ENCODE measurements at places on chromosomes 1 and 21.

DNA sequence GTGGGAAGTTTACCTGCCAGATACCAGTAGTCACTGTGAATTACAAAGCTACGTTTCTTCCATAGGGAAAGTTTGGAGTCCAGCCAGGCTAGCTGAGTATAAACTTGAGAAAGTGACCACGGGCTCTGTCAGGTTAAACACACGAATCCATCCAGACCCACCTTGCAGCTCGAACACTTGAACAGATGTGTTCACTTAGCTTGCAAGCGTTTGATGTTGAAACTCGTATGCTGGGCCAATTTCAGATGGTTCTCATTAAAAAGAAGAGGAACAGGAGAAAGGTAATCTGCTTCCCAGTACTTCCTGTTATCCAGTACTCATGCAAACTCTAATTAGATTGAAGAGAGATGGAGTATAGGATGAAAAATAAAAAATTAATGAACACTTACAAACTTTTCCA, 636.4 kb downstream of the SMYD3 start:
- H3K27ac ChIP-seq = no peak overlapping the region
- DNase-seq = no peak
- no peak overlapping the region for H3K4me3 ChIP-seq
- no peaks in the 10 kb centered on the region for H3K36me3 ChIP-seq
- no peaks in the 10 kb centered on the region for H3K27me3 ChIP-seq

DNA sequence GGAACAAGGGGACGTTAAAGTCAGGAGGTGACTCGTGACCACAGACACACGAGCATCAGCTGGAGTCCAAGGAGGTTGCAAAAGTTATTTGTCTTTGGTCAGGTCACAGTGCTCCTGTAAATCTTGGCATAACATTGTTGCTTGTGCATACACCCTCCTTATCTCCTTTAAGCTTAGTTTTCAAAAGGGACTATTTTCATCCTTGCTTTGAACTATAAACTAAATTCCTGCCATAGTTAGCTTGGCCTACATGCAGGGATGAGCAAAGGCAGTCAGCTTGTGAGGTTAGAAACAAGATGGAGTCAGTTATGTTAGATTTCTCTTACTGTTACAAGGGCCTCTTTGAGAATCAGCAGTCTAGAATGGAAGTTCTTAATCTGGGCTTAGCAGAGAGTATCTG, 28.0 kb upstream of the FASLG start:
- no peak for DNase-seq
- no peak overlapping the region for H3K27ac ChIP-seq
- no peaks in the 10 kb centered on the region for H3K36me3 ChIP-seq
- peaks cover 7% of the 10 kb centered on the region for H3K27me3 ChIP-seq

- no peak overlapping the region for H3K4me3 ChIP-seq
- peaks cover 26% of the 10 kb centered on the region for H3K27me3 ChIP-seq
- H3K4me1 ChIP-seq = no peaks in the 10 kb centered on the region
- no peak for DNase-seq
- H3K27ac ChIP-seq = no peak overlapping the region
Measured at GRCh38 chr21:38869196-38869595, 63.5 kb downstream of the ETS2 start.

GRCh38 chr1:235181561-235182245, 20.7 kb upstream of the RBM34 start:
- peak overlapping the region; percentile 13 for H3K27ac ChIP-seq
- H3K4me3 ChIP-seq = no peak overlapping the region
- H3K4me1 ChIP-seq = peaks cover 18% of the 10 kb centered on the region
- peak; percentile 28 for DNase-seq
- peaks cover 31% of the 10 kb centered on the region for H3K36me3 ChIP-seq

- no peaks in the 10 kb centered on the region for H3K4me1 ChIP-seq
- no peak for DNase-seq
- no peak overlapping the region for H3K27ac ChIP-seq
- H3K36me3 ChIP-seq = no peaks in the 10 kb centered on the region
- H3K4me3 ChIP-seq = no peak overlapping the region
Measured at GRCh38 chr1:38546636-38547035, 312.9 kb downstream of the RRAGC start.

GRCh38 chr1:184658055-184658454, 96.6 kb downstream of the EDEM3 start:
- H3K36me3 ChIP-seq = no peaks in the 10 kb centered on the region
- H3K4me1 ChIP-seq = no peaks in the 10 kb centered on the region
- no peak overlapping the region for H3K4me3 ChIP-seq
- H3K27me3 ChIP-seq = no peaks in the 10 kb centered on the region

GRCh38 chr1:11682287-11682771, 1.4 kb upstream of the MAD2L2 start:
- no peak overlapping the region for H3K27ac ChIP-seq
- peak overlapping the region; percentile 13 for H3K4me3 ChIP-seq
- peaks cover 2% of the 10 kb centered on the region for H3K27me3 ChIP-seq
- H3K36me3 ChIP-seq = no peaks in the 10 kb centered on the region
- peaks cover 11% of the 10 kb centered on the region for H3K4me1 ChIP-seq

GRCh38 chr21:36079010-36079649, 9.3 kb downstream of the CBR1 start:
- H3K4me3 ChIP-seq = peak overlapping the region; percentile 64
- peaks cover 31% of the 10 kb centered on the region for H3K4me1 ChIP-seq
- H3K27ac ChIP-seq = peak overlapping the region; percentile 91
- no peaks in the 10 kb centered on the region for H3K27me3 ChIP-seq

DNA sequence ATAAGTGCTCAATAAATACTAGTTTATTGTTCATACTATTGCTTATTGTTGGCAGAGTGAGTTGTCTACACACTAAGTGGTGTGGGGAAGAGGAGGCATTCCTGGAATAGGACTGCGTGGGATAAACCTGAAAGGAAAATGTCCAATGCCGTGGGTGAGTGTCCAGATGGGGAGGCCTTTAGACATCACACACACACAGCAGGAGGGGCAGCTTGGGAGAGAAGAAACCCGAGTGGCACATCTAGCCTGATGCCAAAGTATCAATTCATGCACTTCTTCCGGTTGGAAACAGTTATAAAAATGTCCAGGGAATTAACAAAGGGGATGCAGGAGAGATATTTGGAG, 27.3 kb downstream of the CCN1 start:
- H3K4me1 ChIP-seq = no peaks in the 10 kb centered on the region
- H3K27ac ChIP-seq = no peak overlapping the region
- no peak for DNase-seq
- H3K36me3 ChIP-seq = no peaks in the 10 kb centered on the region
- H3K27me3 ChIP-seq = no peaks in the 10 kb centered on the region

DNA sequence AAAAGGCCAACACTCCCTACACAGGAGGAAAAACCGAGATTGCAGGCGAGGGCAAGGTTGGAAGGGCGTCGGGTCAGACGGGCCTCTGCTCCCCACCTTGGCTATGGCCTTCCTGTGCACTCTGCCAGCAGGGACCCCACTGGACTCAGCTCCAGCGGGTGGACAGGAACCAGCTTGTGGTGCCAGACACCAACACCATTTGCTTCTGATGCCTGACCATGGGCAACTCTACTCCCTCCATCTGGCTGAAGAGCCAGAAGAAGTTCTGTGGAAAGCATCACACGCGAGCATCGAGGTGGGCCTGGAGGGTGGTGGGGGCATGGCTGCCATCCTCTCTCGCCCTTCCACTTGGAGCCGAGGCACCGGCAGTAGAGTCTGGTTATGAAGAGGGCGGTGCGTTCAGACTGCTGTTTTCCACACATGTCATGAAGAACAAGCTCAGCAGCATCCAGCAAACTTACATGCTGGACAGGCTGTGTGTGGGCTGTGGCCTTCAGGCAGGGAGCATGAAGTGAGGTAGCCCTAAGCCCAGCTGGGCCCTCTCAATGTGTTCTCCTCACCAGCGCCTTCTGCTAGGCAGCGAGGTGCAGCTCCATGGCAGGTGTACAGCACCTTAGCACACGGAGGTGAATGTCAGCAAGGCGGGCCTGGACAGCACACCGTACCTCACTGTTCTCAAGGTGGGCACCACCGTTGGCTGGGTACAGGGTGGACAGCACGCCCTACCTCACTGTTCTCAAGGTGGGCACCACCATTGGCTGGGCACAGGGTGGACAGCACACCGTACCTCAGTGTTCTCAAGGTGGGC, 15.6 kb upstream of the ZNF669 start:
- H3K4me1 ChIP-seq = no peaks in the 10 kb centered on the region
- no peak for DNase-seq
- no peaks in the 10 kb centered on the region for H3K36me3 ChIP-seq
- peaks cover 4% of the 10 kb centered on the region for H3K27me3 ChIP-seq
- no peak overlapping the region for H3K27ac ChIP-seq
- H3K4me3 ChIP-seq = no peak overlapping the region

GRCh38 chr21:39175154-39175553, 8.1 kb downstream of the PSMG1 start:
- H3K27ac ChIP-seq = no peak overlapping the region
- DNase-seq = no peak
- peaks cover 19% of the 10 kb centered on the region for H3K4me1 ChIP-seq
- peaks cover 51% of the 10 kb centered on the region for H3K36me3 ChIP-seq
- no peak overlapping the region for H3K4me3 ChIP-seq

DNA sequence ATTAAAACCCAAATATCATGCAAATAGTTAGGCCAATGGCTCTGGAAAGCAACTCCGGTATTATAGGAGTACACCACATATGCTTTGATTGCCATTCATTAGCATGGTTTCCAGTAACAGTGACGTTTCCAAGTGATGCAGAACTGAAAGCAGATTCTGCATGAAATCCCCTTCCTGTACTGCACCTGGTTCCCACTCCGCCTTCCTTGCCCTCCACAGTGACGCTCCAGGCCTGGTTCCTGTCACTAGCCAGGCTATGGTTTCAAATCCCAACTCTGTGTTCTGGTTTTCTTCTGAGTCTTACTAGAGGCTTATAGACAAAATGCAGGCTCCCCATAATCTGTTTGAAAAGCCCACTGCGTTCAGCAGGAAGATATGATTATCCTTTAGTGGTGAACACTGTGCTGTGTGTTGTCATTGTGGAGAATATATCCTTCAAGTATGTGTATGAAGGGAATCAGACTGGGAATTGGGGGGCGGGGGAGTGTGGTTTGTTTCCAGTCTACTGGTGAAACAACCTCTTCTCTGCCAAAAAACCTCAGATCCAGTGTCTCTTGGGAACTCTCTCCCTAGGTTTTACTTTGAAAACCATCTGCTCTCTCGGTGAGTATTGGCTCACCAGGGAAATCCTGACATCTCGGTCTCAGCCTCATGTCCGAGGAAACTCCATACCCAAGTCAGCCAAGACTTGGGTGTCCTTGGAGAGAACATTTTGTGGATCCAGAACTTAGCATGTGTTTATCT, 78.7 kb downstream of the TYW3 start:
- H3K27ac ChIP-seq = no peak overlapping the region
- no peak overlapping the region for H3K4me3 ChIP-seq
- H3K27me3 ChIP-seq = no peaks in the 10 kb centered on the region
- H3K4me1 ChIP-seq = no peaks in the 10 kb centered on the region

GRCh38 chr1:63828322-63829044, 54.7 kb downstream of the ROR1 start:
- peaks cover 11% of the 10 kb centered on the region for H3K27me3 ChIP-seq
- H3K27ac ChIP-seq = no peak overlapping the region
- no peak for DNase-seq
- no peak overlapping the region for H3K4me3 ChIP-seq
- H3K36me3 ChIP-seq = no peaks in the 10 kb centered on the region
- H3K4me1 ChIP-seq = no peaks in the 10 kb centered on the region

DNA sequence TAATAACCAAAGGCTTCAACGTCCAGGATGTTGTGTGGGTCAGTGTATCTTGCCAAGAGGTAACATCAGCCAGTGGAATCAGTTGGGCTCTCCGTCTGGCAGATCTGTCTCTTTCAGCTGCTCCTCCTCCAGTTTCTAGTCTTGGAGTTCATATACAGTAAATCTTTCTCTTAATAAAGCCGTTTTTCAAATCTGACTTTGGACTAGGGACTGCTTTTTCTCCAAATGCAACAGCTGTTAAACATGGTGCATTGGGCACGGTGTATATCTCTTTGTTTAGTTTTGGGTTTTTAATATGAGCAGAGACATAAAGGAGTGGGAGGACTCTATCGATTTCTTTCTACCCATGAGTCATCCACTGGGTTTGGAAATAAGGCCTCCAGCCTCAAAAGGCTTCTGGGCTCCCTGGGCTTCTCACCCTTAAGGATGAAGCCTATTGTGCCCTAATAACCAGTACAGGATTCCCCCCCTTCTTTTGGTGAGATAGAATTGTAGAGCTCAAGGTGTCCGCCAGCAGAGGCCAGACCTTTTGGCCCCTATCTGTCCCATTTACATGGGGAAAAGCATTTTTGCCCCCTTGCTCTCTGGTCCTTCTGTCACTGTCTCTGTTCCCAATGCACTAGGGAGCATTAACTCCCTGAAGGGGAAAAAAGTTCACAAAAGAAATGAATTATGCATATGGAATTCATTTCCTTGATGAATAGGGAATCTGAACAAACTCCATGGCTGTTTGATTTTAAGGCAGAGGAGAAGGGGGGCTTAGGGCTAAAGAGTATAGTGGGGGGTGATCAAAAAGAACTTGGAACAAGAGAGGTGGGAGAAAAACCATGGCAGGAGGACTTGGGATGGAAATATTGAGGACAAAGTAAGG, 86.0 kb downstream of the PBX1 start:
- H3K27me3 ChIP-seq = no peaks in the 10 kb centered on the region
- H3K4me3 ChIP-seq = no peak overlapping the region
- no peaks in the 10 kb centered on the region for H3K36me3 ChIP-seq
- no peaks in the 10 kb centered on the region for H3K4me1 ChIP-seq

- peaks cover 4% of the 10 kb centered on the region for H3K36me3 ChIP-seq
- no peak for DNase-seq
- H3K4me1 ChIP-seq = peaks cover 14% of the 10 kb centered on the region
- H3K27ac ChIP-seq = no peak overlapping the region
Measured at GRCh38 chr1:93813076-93813475, 65.9 kb downstream of the DNTTIP2 start.

GRCh38 chr1:188427642-188428041, 1598.9 kb downstream of the PLA2G4A start:
- H3K4me1 ChIP-seq = no peaks in the 10 kb centered on the region
- no peaks in the 10 kb centered on the region for H3K36me3 ChIP-seq
- H3K4me3 ChIP-seq = no peak overlapping the region
- no peaks in the 10 kb centered on the region for H3K27me3 ChIP-seq

DNA sequence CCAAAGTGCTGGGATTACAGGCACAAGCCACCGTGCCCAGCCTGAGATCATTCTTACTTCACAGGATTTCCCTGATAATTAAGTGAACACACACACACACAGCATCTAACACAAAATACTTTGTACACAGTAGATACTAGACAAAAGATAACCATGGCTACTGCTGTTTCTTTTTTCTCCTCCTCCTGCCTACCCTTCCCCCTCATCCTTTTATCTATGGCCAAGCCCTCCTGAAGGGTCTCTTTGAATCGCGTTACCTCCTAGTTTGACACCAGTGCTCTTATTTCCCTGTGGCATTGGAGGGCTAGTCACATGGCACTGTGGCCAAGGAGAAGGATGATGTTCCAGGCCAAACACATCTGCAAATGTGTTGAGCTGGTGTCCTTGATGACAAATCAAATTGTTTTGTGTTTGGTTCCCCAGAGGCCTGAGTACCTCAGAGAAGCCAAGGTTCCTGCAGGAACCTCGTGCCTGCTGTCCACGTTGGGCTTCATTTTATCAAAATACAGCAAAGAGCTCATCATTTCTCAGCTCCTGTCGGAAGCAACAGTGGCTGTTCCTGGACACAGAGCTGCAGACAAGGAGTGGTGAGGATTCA, 20.6 kb downstream of the NDUFS5 start:
- no peak overlapping the region for H3K4me3 ChIP-seq
- H3K4me1 ChIP-seq = peaks cover 4% of the 10 kb centered on the region
- peaks cover 21% of the 10 kb centered on the region for H3K36me3 ChIP-seq
- H3K27me3 ChIP-seq = no peaks in the 10 kb centered on the region
- no peak for DNase-seq
- no peak overlapping the region for H3K27ac ChIP-seq
